Stimulated activated CD8-positive, alpha-beta memory T cell treated with anti-CD3 and anti-CD28 coated beads, Interleukin-7, amount 100 ng/mL, for 1 hour (primary cell): ENCODE measurements at places on chromosomes 5 and 9.

GRCh38 chr5:178208540-178209227 is 4.4 kb downstream of the HNRNPAB start:
- no peak for DNase-seq

DNA sequence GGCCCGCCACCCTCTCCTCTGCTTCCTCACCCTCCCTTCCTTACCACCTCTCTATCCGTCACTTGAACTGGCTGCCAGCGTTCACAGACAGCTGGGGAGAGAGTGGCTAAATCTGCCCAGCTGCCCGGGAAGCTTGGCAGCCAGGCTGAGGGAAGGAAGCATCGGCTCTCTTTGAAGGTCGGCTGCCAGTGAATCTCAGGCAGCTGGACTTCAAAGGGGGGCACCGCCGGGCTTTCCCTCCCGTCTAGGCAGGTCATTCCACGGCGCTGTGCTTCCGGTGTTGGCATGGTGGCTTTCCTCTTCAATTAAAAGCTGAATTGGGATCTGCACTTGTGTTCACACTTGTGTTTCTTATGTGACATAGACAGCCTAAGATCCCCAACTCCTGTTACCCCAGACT is 174.0 kb downstream of the GDNF start:
- no peak for DNase-seq

DNA sequence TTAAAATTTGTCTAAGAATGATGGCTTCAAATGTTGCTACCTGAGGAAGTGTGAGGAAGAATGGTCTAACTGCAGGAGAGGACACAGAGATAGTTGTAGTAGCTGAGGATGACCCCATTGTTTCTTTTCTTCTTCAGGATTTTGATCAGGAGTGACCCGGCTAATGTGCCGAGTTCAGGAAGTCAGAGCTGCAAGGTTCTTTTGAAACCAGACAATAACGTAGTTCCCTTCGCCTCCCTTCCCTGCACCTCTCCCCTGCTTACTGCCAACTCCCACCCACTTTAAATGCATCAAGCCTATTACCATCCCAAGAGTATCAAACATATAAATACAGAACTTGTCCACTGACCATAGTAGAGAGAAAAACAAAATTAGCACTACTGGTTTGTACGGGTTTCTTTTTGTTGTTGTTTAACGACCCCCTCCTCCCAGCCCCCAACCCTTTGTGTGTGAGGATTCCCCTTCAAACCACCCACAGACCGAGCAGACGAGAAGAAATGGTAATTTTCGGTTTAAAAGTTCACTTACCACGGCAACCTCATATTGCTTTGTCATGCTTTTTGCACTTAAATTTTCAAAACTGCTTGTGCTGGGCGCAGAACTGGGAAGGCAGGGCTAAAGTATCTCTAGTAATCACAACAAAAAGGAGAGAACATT is 23.5 kb upstream of the ELAVL2 start:
- no peak for DNase-seq

GRCh38 chr5:154284433-154284832 is 93.9 kb downstream of the GALNT10 start:
- DNase-seq: no peak

- DNase-seq: no peak
Measured at GRCh38 chr5:5419291-5420210, 2.9 kb upstream of the ICE1 start.

- DNase-seq: no peak
Measured at GRCh38 chr5:117302473-117302872, 727.9 kb upstream of the SEMA6A start.

DNA sequence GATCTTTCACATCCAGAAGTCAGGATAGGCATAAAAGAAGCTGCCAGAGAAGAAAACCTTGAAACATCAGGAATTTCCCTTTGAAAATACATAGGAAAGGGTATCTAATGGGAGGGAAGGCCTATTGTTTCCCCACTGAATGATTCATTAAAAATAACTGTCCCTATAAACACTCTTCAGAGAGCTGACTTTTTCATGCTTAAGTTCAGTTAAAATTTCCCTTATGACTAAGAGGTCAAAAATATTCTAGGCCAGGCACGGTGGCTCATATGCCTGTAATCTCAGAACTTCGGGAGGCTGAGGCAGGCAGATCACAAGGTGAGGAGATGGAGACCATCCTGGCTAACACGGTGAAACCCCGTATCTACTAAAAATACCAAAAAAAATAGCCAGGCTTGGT is 499.5 kb downstream of the ENC1 start:
- DNase-seq: no peak
